Psoas muscle (tissue), 8 donors: ENCODE measurements at places on chromosomes 2 and 18. TPM values are rescaled to one million over a fixed set of nuclear protein-coding genes. Genes with fewer than 3 reads are reported as not detected.

IL18RAP gene
- 0.12 TPM for total RNA-seq

LBH gene
- total RNA-seq, result 14.2 TPM

HEATR5B gene
- total RNA-seq, result 6.8 TPM

GRCh38 chr2:239943571-239943970 is 81.6 kb downstream of the NDUFA10 start:
- DNase-seq, result no peak

- no peak for DNase-seq
Measured at GRCh38 chr2:99461828-99462483, 27.9 kb downstream of the REV1 start.

GRCh38 chr2:54196646-54197045 is 59.4 kb downstream of the TSPYL6 start:
- no peak for DNase-seq

- no peak for DNase-seq
Measured at GRCh38 chr2:238167344-238167715, 8.6 kb downstream of the ERFE start.

DNA sequence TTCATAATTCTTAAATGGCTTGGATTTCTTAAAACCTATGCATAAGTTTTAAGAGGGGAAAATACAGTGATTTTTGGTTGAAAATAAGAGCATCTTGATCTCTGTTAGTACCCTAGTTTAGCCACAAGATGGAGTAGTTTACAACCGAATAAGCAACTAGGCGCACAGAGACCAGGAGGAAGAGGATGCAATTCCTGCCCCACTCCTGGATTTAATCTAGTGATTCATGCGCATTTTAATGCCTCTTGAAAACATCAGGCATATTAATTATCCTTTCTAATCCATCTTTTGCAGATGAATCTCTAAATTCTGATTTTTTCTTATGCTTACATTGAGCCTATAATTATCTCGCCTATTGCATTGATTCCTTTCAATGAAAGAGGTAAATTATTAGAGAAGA is 76.7 kb downstream of the MRPS9 start:
- DNase-seq, result no peak
